ENCODE measurements at places on chromosomes 12 and 14.

DNA sequence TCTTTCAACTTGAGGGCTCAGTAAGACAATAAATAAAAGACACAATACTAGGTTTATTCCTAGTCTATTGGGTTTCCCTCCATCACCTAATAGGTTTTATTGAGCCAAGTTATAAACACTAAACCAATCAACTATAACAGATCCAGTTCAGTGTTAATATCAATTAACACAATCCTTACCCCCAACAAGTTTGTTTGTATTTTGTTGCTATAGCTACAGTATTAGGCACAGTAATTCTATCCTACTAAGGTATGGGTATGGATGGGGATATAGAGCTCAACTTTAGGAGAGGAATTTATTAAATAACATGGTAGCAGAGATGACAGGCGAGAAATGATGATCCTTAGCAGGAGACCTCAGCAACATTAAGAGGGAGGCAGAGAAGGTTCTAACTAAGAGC lies 13.3 kb downstream of the PPP4R3A start:
- DNase-seq, result no peak

DNA sequence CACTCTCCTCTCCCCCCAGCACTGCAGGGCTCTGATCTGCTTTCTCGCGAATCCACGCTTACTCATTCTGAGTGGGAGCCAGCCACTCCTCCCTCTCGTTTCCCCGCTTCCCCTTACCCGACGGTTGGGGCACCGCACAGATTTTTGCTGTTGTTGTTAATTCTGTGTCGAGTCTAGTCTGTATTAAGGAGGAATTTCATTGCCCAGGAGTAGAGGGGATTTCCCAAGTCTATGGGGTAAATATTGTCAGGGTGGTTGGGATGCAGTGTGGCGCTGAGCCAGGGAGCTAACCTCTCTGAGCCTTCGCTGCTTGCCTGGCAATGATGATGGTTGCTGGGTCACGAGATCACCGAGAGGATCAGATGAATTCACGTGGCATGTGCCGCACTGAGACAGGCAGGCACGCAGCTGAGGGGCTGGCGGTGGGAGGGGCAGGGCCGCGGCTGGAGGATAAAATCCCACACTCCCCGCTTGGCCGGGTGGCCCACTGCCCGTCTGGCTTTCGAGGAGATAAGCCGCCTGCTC lies 18.5 kb downstream of the NCOR2 start:
- DNase-seq, result no peak

GRCh38 chr14:77603654-77604255 lies 12.7 kb downstream of the SPTLC2 start:
- DNase-seq, result no peak

GRCh38 chr12:108193917-108194316 lies 64.8 kb downstream of the WSCD2 start:
- peak; percentile 4 for DNase-seq

GRCh38 chr14:101478796-101479410 lies 82.4 kb upstream of the DIO3 start:
- no peak for DNase-seq

- no peak for DNase-seq
These were observed 24.0 kb downstream of the SYT1 start for GRCh38 chr12:78888568-78888967.

GRCh38 chr14:91373591-91374254 lies 43.9 kb downstream of the CCDC88C start:
- no peak for DNase-seq

DNA sequence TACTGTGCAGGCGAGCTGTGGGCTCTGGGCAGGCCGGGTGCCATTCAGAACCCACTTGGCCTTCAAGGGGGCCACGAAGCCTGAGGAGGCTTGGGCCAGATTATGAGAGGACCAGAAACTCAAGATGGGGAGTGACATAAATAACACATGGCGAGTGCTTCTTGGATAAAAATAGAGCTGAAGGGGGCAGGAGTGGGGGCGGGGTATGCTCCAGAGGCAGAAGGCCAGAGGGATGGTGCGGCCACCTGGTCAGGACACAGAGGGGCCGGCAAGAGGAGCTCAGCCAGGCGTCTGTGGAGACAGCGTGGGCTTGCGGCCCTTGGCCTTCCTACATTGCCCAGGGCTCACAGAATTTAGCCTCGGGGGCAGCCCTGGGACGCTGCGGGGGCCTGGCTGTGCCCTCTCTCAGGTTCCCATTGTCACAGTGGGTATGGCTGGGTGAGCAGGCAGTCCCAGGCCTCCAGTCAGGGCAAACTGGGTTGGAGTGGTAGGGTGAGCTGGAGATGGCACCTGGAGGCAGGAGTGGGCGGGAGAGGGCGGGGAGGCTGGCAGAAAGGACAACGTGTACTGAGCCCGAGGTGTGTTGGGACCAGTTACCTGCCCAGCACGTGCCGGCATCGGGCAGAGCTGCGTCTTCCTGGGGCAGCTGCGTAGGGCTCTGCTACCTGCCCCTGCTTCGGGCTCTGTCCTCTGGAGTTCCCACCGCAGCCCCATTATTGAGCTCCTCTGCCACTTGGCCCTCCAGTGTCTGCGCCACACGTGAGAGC lies 7.4 kb upstream of the SLC25A29 start:
- DNase-seq, result no peak

GRCh38 chr14:102947321-102948103 lies 25.0 kb downstream of the AMN start:
- DNase-seq, result no peak

DNA sequence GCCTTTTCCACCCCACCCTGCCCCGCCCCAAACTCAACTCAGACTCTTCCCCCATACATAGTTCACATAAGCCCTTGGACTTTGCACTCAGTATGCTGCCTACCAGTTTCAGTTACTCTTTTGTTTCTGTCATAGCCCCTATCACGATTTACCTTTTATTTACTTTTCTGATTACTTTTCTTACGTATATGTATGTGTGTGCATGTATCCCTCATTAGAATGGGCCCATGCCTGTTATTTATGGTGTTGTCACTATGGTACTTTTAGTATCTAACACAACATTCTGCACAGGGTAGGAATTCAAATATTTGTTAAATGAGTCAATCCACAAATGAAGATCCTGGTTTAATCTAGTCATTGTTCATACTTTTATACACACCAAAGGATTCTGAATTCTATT lies 16.5 kb upstream of the LUM start:
- DNase-seq, result no peak

- no peak for DNase-seq
These were observed 86.3 kb upstream of the USP44 start for GRCh38 chr12:95637471-95638155.

- DNase-seq, result no peak
These were observed 86.2 kb upstream of the SEL1L start for GRCh38 chr14:81619816-81620215.

- no peak for DNase-seq
These were observed 685 bp upstream of the MYL6B start for GRCh38 chr12:56151672-56152131.

Measured in stimulated activated CD4-positive, alpha-beta T cell treated with anti-CD3 and anti-CD28 coated beads, Interleukin-1b, Interleukin-23, amount 100 ng/mL, for 1 hour (primary cell).